ENCODE measurements at places on chromosomes 4 and X.

- DNase-seq, result no peak
Measured at GRCh38 chrX:83934220-83934619, 73.3 kb downstream of the CYLC1 start.

DNA sequence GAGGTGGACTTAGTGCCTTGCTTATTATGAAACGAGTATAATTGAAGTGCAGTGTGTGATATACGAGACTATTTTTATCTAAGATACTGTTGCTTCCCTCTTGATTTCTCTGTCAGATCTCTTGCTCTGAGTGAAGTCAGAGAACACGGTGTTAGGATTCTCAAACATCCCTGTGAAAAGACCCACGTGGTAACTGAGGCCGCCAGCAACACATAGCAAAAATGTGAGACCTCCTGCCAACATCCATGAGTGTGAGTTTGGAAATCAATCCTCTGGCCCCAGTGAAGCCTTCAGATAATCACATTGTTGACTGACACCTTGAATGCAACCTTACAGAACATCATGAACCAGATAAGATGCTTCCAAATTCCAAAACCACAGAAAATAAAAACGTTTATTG lies 954.4 kb downstream of the FAT4 start:
- DNase-seq, result no peak

- no peak for DNase-seq
Measured at GRCh38 chrX:153004780-153005179, 10.9 kb upstream of the PNMA5 start.

GRCh38 chr4:153113838-153114105 lies 90.5 kb upstream of the TRIM2 start:
- DNase-seq, result no peak

DNA sequence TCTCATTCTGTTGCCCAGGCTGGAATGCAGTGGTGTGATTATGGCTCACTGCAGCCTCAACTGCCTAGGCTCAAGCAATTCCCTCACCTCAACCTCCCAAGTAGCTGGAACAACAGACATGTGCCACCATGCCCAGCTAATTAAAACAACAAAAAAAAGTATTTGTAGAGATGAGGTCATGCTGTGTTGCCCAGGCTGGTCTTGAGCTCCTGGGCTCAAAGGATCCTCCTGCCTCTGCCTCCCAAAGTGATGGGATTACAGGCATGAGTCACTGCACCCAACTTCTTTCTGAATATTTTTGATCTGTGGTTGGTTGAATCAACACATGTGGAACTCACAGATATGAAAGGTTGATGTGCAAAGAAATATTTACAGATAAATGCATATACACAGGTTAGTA lies 18.5 kb upstream of the SEPTIN11 start:
- DNase-seq, result no peak
